Uterus (tissue), 4 donors: ENCODE measurements at places on chromosomes 3 and 15. TPM values are rescaled to one million over a fixed set of nuclear protein-coding genes. Genes with fewer than 3 reads are reported as not detected.

GRCh38 chr3:172787746-172788145 lies 37.2 kb downstream of the ECT2 start:
- DNase-seq: no peak

WDR72 gene
- 0.15 TPM for total RNA-seq

PRSS50 gene
- not detected for total RNA-seq

DNA sequence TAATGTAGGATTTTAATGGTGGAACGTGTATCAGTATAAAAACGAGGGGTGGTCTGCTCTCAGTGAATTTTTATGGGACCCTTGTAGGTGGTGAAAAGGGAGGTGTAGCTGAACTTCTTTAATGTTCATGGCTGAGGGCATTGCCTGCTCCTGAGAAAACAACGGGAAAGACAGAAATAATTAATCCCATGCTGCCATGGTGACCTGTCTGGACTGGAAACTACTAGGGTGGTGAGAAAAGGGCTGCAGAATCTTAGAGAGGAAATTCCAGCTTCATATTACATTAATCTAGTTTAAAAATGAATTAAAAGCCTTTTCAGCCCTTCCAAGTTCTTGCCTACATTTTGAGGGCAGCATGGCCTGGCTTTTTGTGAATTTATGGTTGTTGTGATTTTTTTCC lies 47.6 kb downstream of the ZBTB38 start:
- DNase-seq: no peak

HLTF gene
- total RNA-seq: 21.5 TPM

CAPN3 gene
- 0.29 TPM for total RNA-seq

GRCh38 chr3:77945320-77945719 lies 905.4 kb downstream of the ROBO2 start:
- DNase-seq: no peak

- DNase-seq: no peak
These were observed 2.1 kb upstream of the FBXL22 start for GRCh38 chr15:63595065-63595464.

- no peak for DNase-seq
These were observed 182.0 kb downstream of the STT3B start for GRCh38 chr3:31714495-31715280.

GRCh38 chr15:47796830-47797229 lies 79.5 kb downstream of the SEMA6D start:
- no peak for DNase-seq

RPS17 gene
- 4,439 TPM for total RNA-seq

DNA sequence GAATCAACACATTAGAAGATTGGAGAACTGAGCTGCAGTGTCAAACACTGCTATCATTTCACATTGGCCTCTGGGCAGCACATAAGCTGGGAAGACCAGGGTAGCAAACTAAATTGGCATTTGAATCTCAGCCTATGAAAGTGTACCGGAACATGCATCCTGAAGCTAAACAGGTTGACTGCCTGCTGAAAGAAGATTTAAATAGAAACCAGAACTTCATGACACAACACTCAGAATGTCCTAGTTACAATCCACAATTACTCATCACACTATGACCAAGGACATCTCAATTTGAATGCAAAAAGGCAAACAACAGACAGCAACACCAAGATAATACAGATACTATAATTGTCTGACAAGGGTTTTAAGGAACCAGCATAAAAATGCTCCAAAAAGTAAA lies 26.2 kb downstream of the TM2D3 start:
- no peak for DNase-seq

TMEM212 gene
- 1.2 TPM for total RNA-seq

DNA sequence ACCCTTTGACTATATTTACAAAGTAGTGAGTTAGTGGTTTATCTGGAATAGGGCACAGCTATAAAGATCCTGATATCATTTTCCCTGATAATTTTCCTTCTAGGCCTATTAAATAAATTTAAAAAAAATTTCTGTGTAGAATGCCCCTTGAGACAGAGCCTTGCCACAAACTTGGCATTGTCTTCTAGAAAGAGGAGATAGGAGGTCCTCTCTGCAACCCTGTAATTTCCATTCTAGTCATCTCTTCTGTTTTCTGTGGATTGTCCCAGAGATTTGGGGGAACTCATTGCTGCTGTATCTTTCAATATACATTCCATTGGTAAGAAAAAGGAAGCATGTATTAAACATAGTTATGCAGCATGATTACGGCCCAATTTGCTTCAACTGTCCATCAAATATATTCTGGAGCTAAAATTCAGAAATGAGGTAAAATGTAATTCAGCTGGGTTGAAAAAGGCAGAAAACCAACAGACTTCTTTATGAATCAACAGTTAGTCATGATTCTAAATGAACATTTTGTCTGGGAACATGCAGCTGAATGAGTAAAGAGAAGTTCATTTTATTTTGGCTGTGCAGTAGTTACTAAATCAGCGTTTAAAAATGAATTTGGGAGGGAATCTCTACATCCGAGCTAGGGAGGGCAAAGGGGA lies 401.1 kb downstream of the NAALADL2 start:
- DNase-seq: no peak

ZPLD1 gene
- not detected for total RNA-seq

- no peak for DNase-seq
These were observed 20.9 kb downstream of the GABRR3 start for GRCh38 chr3:98014268-98014585.

GOLGA8J gene
- not detected for total RNA-seq

CNTN4 gene
- 2.6 TPM for total RNA-seq

- DNase-seq: no peak
These were observed 2.7 kb downstream of the CHDH start for GRCh38 chr3:53843195-53844177.

EPB42 gene
- 2.6 TPM for total RNA-seq

MORC1 gene
- total RNA-seq: not detected

DNA sequence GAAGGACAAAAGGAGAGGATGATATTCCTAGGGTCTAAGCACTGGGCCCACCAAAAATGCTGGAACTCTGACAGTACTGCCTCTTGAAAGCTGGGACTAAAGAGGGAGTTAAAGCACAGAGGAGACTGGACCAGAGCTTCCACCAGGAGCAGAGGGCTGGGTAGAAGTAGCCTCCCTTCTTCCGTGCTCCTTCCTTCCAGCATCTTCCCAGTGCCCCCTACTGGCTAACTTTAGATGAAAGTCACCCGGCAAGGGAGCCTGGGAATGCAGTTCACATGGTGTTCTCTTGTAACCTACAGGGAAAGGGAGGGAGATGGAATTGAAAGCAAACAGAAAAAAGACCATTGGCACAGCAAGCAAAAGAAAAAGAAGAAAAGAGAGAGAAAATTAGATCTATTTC lies 106.1 kb upstream of the COL8A1 start:
- DNase-seq: peak; percentile 18

TPRG1 gene
- total RNA-seq: 7.7 TPM

CHDH gene
- 9.1 TPM for total RNA-seq

FOXP1 gene
- 137 TPM for total RNA-seq

- no peak for DNase-seq
These were observed 397.3 kb upstream of the RASGRP1 start for GRCh38 chr15:38961931-38962330.

- no peak for DNase-seq
These were observed 29.0 kb downstream of the NME9 start for GRCh38 chr3:138300647-138301046.

- no peak for DNase-seq
These were observed 133.5 kb upstream of the TBL1XR1 start for GRCh38 chr3:177330779-177331178.

CALML4 gene
- 9.1 TPM for total RNA-seq

DNA sequence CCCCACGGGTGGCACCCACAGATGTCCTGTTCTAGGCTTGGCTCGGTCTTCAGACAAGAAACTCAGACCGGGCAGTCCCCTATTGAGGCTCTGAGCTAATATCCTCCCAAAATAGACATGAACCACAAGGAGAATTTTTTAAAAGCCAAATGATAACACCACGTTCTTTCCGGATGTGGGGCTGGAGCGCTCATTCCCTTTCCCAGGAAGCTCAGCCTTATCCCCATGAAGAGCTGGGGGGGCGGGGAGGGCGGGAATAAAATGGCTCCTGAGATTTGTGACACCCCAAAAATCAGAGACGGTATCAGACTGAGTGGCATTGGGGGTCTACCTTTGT lies 1.1 kb downstream of the SLC6A1 start:
- DNase-seq: no peak

- no peak for DNase-seq
These were observed 29.1 kb downstream of the PRR20G start for GRCh38 chr3:127258733-127259132.

GRCh38 chr3:151402349-151402748 lies 17.8 kb upstream of the P2RY12 start:
- no peak for DNase-seq

DNA sequence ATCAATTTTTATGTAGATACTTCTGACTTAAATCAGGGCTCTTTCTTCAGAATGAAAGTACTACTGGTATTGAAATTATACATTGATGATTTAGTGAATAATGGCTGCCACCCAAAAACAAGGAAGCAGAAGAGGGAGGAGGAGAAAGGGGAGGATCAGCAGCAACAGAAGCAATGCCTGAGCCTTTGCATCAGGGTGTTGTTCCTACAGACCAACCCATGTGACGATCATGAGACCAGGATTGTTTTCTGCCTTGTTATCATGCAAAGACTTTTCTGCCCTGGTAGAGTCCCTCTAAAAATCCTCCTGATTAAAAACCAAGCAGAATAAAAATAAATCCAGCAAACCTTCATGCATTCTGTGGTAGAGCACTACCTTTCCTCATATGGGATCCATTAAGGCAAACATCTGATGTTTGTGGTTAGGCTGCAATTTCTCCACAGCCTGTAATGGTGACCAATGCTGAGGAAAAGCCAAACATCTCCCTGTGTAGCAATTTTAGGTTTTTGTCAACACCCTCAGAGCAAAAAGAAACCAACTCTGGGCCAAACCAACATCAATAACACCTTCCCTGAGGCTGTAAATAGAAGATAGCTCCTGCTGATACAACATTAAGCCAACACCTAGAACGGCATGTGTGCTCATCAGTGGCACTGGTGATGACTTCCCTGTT lies 191.7 kb downstream of the ATP8B4 start:
- no peak for DNase-seq
